ENCODE measurements at places on chromosomes 11 and 22. TPM values are rescaled to one million over a fixed set of nuclear protein-coding genes. Genes with fewer than 3 reads are reported as not detected.

GRCh38 chr22:29396126-29396525, 7.8 kb upstream of the AP1B1 start:
- no peaks in the 10 kb centered on the region for H3K36me3 ChIP-seq
- H3K27me3 ChIP-seq = no peaks in the 10 kb centered on the region
- DNase-seq = no peak
- H3K27ac ChIP-seq = no peak overlapping the region

- no peaks in the 10 kb centered on the region for H3K27me3 ChIP-seq
- no peaks in the 10 kb centered on the region for H3K36me3 ChIP-seq
- no peak overlapping the region for H3K27ac ChIP-seq
- no peak for DNase-seq
- H3K4me3 ChIP-seq = no peak overlapping the region
These were observed 39.0 kb downstream of the GRAMD1B start for GRCh38 chr11:123469089-123469488.

DNA sequence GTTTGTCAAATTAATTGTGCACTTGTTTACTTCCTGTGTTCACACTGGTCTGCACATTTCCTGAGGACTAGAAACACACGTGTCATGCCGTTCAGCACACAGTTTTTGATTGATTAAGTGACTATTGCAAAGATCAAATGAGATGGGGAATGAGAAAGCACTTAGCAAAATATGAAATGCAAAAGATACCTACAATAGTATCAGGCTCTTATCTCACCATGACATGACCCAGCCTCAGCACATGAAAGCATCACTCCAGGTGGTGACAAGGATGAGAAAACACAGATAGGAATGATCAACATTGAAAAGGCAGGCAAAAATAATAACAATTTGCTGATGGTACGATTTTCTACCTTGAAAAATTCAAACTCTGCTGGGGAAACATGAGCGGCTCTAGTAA, 42.1 kb upstream of the TP53I11 start:
- H3K27me3 ChIP-seq = no peaks in the 10 kb centered on the region
- no peaks in the 10 kb centered on the region for H3K36me3 ChIP-seq
- no peak for DNase-seq
- H3K27ac ChIP-seq = no peak overlapping the region

DNA sequence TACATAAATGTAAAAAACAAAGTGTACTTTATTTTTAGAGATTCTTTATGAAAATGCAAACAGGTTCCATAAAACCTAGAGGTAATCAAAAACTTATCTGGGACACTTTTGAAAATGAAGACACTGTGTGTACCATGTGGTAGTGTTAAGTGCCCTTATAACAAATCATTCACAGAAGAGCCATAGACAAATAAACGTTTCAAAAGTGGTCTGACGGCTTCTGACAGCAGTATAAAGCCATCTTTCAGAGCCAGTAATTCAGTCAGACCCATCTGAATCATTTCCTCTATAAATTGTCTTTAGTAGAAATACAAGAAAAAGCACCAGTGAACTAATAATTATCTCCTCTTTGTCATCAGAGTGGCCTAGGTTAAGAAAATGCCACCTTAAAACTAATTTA, 100.0 kb downstream of the PAX6 start:
- no peak overlapping the region for H3K4me3 ChIP-seq
- H3K27ac ChIP-seq = no peak overlapping the region
- no peak for DNase-seq
- no peaks in the 10 kb centered on the region for H3K4me1 ChIP-seq
- no peaks in the 10 kb centered on the region for H3K27me3 ChIP-seq

DNA sequence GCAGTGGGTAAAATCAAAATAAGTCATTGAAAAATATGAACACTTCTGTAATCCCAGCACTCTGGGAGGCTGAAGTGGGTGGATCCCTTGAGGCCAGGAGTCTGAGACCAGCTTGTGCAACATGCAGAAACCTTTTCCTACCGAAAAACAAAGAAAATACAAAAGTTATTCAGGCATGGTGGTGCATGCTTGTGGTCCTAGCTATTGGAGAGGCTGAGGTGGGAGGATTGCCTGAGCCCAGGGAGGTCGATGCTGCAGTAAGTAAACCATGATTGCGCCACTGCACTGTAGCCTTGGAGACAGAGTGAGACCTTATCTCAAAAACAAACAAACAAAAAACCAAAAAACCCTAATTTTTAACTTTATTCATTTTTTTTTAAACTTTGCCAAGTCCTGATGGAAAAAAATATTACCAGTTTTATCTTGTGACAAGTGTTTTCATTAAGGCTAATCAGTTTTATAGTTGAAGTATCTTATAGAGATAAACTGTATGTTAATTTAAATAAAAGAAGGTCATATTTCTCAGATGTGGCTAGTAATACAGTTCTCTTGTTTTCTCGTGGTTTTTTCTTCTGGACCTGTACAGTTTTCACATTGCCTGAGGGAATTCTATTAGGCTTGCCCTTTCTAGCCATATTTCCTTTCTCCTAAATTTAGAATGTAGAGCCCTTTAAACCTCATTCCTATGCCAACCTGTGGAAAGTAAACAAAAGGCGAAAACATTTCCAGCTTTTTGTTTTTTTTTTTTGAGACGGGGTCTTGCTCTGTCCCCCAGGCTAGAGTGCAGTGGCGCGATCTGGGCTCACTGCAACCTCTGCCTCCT, 9.4 kb downstream of the HIPK3 start:
- peaks cover 89% of the 10 kb centered on the region for H3K4me1 ChIP-seq
- H3K27ac ChIP-seq = no peak overlapping the region
- H3K27me3 ChIP-seq = no peaks in the 10 kb centered on the region
- no peak overlapping the region for H3K4me3 ChIP-seq

DNA sequence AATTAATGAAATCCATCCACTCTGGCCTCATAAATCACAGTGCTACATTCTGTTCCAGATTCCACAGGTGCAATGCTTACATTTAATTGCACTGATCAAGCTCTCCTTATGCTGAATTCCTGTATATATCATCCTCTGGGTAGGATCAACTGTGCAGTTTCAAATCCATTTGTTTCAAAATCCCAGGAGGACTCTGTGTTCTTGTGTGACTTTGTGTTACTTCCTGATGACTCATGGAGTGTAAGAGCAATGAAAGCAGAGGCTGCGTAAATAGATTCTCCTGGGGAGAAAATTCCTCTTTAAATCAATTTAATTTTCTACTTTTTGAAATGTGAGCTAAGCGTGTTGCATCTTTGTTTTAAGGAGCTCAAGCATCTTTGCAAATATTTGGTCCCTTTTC, 752.7 kb downstream of the METTL15 start:
- H3K36me3 ChIP-seq = no peaks in the 10 kb centered on the region
- no peak overlapping the region for H3K27ac ChIP-seq
- no peaks in the 10 kb centered on the region for H3K27me3 ChIP-seq
- no peak overlapping the region for H3K4me3 ChIP-seq
- no peaks in the 10 kb centered on the region for H3K4me1 ChIP-seq

DNA sequence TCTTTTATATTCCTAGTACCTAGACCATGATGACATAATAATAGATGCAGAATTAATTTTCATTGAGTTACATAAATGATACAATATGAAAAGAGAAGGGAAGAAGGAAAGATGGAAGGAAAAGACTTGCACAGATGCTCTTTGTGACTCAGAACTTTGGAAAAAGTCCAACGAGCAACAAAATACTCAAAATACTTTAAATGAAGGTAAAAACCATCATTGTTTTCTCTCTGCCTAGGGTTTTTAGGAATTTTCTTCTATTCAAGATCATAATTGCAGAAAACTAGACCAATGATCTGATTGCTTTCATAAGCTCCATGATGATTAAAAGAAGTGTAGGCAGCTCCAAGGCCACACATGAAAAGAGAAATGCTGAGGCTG, 276.9 kb downstream of the KIRREL3 start:
- H3K4me1 ChIP-seq = no peaks in the 10 kb centered on the region
- no peak for DNase-seq
- H3K27me3 ChIP-seq = no peaks in the 10 kb centered on the region
- no peak overlapping the region for H3K4me3 ChIP-seq
- H3K36me3 ChIP-seq = no peaks in the 10 kb centered on the region
- H3K27ac ChIP-seq = no peak overlapping the region

DNA sequence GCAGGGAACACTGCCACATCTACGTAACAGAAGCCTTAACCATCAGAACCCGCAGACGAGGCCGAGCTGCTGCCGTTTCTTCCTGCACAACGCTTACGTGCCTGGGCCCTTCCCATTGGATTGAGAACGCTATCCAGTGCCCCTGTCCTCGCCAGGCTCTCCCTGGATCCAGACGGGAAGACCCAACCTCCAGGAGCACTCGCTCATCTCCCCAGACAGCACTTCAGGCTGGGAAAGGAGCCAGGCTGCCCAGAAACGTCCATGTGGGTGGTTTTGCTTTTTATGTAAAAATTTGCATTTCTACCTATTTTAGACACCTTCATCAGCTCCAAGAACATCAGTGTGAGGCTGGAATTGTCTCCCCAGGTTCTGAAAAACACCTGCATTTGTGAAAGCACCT, 7.3 kb upstream of the CRYBB3 start:
- H3K36me3 ChIP-seq = peaks cover 46% of the 10 kb centered on the region
- H3K27me3 ChIP-seq = no peaks in the 10 kb centered on the region
- H3K27ac ChIP-seq = no peak overlapping the region
- DNase-seq = no peak
- H3K4me3 ChIP-seq = no peak overlapping the region

- no peak overlapping the region for H3K4me3 ChIP-seq
- H3K36me3 ChIP-seq = no peaks in the 10 kb centered on the region
- no peak overlapping the region for H3K27ac ChIP-seq
These were observed 3.8 kb downstream of the MAPK8IP2 start for GRCh38 chr22:50604256-50605001.

DNA sequence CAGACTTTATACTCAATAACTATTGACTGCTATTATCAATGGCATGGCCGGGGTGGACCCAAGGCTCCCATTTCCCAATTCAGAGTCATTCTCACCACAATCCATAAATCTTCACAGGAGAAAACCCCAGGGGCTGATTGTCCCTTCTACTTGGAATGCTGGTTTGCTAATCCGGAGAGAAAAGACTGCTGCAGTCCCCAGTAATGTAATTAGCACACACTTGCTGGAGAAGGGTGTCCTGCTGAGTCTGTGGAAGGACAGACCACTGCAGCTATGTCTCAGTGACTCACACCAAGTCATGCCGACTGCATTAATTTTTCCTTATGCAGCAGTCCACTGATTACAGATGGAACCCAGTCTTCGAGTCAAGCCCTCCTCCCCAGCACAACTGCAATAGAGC, 5.9 kb upstream of the ETS1 start:
- DNase-seq = no peak
- H3K4me1 ChIP-seq = no peaks in the 10 kb centered on the region
- H3K27me3 ChIP-seq = no peaks in the 10 kb centered on the region
- no peaks in the 10 kb centered on the region for H3K36me3 ChIP-seq

DNA sequence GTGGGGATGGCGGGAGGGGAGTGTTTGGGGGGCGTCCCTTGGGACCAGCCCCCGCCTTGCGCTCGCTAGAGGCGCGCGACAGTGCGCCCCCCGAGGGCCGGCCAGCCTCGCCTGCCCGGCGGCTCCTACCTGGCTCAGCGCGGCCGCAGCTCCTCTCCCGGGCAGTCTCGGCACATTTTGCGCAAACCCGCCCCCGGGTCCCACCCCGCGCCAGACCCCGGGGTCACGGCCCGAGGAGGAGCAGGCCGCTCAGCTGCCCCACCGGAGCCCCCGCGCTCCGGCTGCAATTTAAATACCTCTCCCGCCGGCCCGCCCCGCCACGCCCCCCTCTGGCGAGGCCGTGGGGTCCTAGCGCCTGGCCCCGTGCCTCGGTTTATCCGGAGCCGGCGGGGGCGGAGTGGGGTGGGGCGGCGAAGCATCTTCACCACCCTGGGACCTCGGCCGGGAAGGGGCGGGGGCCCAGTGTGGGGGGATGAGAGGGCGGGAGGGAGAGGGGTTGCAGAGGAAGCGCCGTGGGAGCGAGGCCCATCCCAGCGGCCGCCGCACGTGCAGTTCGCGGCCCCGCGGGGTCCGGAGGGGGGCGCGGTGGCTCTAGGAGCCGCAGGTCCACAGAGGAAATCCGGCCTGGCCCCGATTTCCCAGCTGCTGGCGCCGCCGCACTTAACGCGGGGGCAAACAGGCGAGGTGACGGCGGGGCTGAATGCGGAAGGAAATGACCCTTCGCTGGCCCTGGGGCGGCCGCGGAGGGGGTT, at the start of gene LRRC32:
TSS of gene LRRC32 (minus strand) at position 263 of the 752 bp plus-strand sequence. CDS start 4,793 bp downstream, outside the sequence.
- peak within 1 kb of the TSS; percentile 74 for H3K27ac ChIP-seq
- peaks cover 47% of the 10 kb centered on the region for H3K27me3 ChIP-seq
- no peaks in the 10 kb centered on the region for H3K36me3 ChIP-seq
- peak within 1 kb of the TSS; percentile 51 for H3K4me3 ChIP-seq

GRCh38 chr11:115710426-115710825, 206.2 kb upstream of the CADM1 start:
- no peak overlapping the region for H3K4me3 ChIP-seq
- H3K27ac ChIP-seq = peak overlapping the region; percentile 86
- H3K4me1 ChIP-seq = peaks cover 3% of the 10 kb centered on the region
- DNase-seq = no peak
- peaks cover 13% of the 10 kb centered on the region for H3K27me3 ChIP-seq

- no peak overlapping the region for H3K27ac ChIP-seq
- no peaks in the 10 kb centered on the region for H3K4me1 ChIP-seq
- H3K36me3 ChIP-seq = no peaks in the 10 kb centered on the region
- DNase-seq = no peak
- no peak overlapping the region for H3K4me3 ChIP-seq
These were observed 17.0 kb upstream of the FAM181B start for GRCh38 chr11:82750643-82751139.

DNA sequence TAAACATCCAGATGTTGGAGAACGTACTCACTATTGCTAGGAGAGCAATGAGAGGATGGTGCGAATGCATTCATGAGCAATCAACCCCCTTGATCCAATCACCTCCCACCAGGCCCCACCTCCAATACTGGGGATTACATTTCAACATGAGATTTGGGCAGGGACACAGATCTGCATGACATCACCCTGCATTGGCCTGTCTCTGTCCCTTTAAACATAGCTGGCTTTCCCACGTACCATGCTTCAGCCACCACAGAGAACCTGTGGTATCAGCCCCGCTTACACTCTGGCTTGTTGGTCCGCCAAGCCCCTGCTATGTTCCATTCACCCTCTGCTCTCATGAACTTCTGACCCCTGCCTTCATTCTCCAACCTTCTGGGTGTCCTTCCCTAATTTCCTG, 157.5 kb upstream of the E2F8 start:
- H3K4me3 ChIP-seq = no peak overlapping the region
- H3K27me3 ChIP-seq = no peaks in the 10 kb centered on the region
- no peaks in the 10 kb centered on the region for H3K4me1 ChIP-seq
- H3K27ac ChIP-seq = no peak overlapping the region
- H3K36me3 ChIP-seq = no peaks in the 10 kb centered on the region

- no peak overlapping the region for H3K4me3 ChIP-seq
- H3K4me1 ChIP-seq = no peaks in the 10 kb centered on the region
- no peak for DNase-seq
- H3K27ac ChIP-seq = no peak overlapping the region
- H3K36me3 ChIP-seq = no peaks in the 10 kb centered on the region
These were observed 388.9 kb upstream of the ANO3 start for GRCh38 chr11:25943031-25943430.

- H3K4me3 ChIP-seq = no peak overlapping the region
- H3K27me3 ChIP-seq = no peaks in the 10 kb centered on the region
- no peak for DNase-seq
- H3K27ac ChIP-seq = no peak overlapping the region
These were observed 3.4 kb upstream of the ZBTB44 start for GRCh38 chr11:130318031-130318673.

The HTR3B gene
- total RNA-seq = not detected

The DLAT gene
- 40.1 TPM for total RNA-seq

The FAM180B gene
- total RNA-seq = not detected

The PLAAT3 gene
- 74.2 TPM for total RNA-seq

The MOGAT2 gene
- total RNA-seq = not detected

The SEPTIN5 gene
- total RNA-seq = 20.3 TPM

The NRIP3 gene
- 1.1 TPM for total RNA-seq

Data from left lung (tissue), 14 donors.